Hypothalamus (tissue), 51 donors: ENCODE measurements at places on chromosomes 6 and 20.
A peak's percentile ranks its signal among the peaks of the same experiment; 100 is the strongest.

- DNase-seq, result peak; percentile 64
Measured at GRCh38 chr20:23441850-23442313, 2.4 kb downstream of the CSTL1 start.

DNA sequence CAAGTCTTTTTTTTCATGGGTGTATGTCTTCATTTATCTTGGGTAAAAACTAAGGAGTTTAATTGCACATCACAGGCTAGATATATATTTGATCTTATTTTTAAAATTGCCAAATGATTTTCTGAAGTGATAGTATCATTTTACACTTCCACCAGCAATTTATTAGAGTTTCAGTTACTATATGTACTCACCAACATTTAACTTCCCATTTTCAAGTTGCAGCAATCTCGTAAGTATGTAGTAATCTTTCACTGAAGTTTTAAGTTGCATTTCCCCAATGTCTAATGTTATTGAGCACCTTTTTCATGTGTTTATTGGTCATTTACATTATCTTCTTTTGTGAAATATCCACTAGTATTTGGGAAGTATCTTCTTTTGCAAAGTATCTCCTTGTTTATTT lies 277.4 kb upstream of the CNR1 start:
- no peak for DNase-seq

DNA sequence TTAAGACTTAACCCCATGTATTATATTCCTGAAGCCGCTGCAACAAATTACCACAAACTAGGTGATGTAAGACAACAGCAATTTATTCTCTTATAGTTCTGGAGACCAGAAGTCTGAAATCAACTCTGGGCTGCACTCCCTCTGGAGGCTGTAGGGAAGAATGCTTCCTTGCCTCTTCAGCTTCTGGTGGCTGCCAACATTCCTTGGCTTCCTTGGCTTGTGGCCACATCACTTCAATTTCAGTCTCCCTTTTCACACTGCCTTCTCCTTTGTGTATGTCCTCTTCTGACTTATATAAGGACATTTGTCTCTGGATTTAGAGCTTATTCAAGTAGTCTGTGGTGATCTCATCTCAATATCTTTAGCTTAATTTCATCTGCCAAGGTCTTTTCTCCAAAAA lies 141.6 kb downstream of the DHX35 start:
- no peak for DNase-seq

DNA sequence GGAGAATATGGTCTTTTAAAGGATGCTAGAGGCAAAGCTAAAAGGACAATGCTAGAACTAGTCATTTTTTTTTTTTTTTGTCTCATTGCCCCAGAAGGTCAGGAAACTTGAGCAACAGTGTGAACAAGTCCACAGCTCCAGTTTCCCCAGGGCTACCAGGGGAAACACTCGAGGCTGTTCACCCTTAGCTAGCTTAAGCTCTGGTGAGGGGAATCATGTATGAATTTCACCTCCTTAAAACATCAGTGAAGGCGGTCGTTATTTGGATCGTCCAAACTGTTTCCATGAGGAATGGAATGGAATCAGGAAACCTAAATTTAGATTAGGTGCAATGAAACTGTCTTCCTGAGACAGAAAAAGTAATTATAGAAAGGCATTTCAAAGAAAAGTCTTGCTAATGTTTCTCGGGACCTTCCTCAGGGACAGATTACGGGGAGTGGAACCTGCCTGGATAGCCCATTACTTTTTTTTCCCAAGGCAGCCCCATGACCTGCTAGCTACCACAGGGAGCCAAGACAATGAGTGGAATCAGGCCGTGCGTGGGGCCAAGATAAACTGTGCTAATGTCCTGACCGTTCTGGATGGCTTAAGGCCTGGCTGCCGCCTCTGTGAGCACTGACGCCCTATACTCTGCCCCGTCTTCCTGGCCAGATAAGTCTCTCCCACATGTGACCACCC lies 164.8 kb upstream of the SGK1 start:
- DNase-seq, result no peak

- DNase-seq, result no peak
Measured at GRCh38 chr20:56160956-56161355, 87.6 kb upstream of the MC3R start.

DNA sequence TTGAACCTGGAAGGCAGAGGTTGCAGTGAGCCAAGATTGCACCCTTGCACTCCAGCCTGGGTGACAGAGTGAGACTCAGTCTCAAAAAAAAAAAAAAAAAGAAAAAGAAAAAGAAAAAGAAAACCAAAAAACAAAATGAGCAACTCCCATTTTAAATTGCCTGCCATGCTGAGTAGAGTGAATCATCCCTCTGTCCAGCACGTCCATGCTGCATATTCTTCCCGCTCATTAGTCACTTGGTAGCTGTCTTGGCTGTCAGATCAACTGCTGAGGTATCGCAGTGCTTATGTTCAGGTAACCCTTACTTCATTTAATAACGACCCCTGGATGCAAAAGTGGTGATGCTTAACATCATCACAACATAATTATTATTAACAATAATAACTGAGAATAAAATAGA lies 72.6 kb upstream of the RNF24 start:
- DNase-seq, result no peak

DNA sequence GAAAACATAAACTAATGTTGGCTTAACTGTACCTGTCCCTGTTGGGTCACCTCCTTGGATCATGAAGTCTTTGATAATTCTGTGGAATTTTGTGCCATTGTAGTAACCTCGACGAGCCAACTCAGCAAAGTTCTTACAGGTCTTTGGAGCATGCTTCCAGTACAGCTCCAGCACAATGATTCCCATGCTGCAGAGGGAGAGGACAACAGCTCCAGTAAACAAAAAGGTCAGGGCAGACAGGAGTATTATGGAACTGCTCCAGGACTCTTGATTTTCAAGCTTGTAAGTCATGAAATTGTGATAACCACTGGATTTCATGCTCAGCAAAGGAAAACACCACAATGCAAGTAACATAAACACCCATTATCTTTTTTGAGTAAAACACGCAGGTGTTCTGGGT lies 2.9 kb downstream of the PPIL1 start:
- no peak for DNase-seq

- no peak for DNase-seq
Measured at GRCh38 chr6:104639668-104640067, 220.1 kb downstream of the HACE1 start.

DNA sequence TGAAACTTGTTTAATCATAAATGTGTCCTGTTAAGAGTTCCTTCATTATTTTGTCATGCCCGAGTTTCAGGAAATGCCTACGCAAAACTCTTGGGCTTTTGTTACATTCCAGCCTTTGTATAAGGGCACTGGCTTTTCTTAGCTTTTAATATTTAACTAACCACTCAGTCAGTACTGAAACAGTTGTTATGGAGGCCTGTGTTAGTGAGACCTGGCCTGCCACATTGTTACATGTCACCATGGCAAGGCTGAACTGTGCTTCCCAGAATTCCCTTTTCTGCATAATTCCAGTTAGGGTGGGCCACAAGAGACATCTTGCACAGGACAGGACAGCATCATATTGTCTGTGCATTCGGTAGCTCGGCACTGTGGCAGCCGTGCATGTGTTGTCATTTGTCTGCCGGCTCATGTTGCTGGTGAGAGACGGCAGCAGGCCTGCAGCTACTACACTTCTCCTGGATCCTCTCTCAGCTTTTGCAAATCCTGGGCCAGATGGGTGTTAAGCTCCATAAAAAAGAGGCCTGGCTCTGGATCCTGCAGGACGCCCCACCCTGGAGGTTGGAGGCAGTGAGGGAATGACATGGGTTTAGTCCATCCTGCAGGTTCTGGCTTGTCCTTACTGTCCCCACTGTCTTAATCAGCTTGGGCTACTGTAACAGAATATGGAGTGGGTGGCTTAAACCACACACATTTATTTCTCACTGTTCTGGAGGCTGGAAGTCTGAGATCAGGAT lies 128.8 kb upstream of the DTNBP1 start:
- DNase-seq, result no peak

DNA sequence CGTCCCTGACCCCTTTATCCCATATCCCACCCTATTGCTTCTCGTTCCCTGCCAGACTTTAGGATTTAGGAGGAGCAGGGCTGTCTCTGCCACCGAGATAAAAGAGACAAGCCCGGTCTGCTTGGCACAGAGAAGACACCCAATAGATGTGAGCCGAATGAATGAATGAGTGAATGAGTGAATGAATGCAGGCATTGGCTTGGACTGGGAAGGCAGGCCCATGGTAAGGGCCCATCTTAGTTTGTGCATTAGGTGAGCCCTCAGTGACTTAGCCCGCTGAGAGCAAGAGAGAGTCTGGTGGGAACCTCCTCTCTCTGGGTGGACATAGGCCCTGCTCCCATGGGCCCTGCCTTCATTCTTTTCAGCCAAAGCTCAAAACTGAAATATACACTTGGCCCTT lies 879 bp upstream of the BPIFB6 start:
- no peak for DNase-seq
